ENCODE measurements at places on chromosomes 11 and 22.

DNA sequence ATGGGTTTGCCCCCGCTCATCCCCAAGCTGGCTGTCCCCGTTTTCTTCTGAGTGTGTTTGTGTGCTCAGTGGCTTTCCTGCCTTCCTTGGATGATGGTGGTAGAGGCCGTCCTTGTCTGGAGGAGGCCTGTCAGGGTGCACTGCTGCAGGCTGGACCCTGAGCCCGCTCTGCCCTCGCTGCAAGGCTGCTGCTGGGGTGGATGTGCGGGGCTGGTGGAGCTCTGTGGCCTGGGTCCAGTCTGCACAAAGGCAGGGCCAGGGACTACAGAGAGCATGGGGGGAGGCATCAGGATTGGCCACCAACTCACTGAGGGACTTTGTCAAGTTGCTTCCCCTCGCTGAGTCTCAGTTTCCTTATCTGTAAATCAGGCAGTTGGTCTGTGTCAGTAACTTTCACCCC, 275.0 kb downstream of the KIRREL3 start:
- no peak for DNase-seq

- no peak for DNase-seq
Observed at GRCh38 chr22:49574881-49575702, 252.6 kb downstream of the BRD1 start.

DNA sequence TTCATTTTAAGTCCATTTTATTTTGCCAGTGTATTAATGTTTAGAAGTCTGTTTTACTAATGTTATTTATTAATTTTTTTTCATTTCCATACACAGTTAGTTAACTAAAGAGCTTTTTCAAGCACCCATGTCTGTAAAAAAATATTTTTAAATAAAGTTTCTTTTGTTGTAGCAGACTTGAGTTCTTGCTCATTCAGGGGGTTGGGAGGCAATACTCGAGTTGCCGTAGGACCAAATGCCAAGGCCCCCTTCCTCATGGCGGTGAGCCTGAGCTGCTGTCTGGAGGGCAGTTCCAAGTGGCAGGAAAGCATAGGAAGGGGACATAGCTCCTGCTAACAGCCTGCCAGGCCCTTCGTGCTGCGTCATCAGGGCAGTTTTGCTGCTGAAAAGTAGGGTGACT, 9.0 kb downstream of the MCAM start:
- DNase-seq, result no peak

- no peak for DNase-seq
Observed at GRCh38 chr11:88100151-88100550, 75.1 kb downstream of the RAB38 start.

DNA sequence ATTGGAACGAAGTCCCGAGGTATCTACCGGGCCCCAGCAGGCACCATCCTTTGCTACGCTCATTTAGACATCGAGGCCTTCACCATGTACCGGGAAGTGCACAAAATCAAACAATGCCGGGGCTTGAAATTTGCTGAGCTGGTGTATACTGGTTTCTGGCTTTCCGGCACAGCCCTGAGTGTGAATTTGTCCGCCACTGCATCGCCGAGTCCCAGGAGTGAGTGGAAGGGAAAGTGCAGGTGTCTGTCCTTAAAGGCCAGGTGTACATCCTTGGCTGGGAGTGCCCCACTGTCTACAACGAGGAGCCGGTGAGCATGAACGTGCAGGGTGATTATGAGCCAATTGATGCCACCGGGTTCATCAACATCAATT, 158.8 kb upstream of the GUCY1A2 start:
- no peak for DNase-seq

- no peak for DNase-seq
Observed at GRCh38 chr11:1619449-1619848, 2.5 kb downstream of the KRTAP5-4 start.

DNA sequence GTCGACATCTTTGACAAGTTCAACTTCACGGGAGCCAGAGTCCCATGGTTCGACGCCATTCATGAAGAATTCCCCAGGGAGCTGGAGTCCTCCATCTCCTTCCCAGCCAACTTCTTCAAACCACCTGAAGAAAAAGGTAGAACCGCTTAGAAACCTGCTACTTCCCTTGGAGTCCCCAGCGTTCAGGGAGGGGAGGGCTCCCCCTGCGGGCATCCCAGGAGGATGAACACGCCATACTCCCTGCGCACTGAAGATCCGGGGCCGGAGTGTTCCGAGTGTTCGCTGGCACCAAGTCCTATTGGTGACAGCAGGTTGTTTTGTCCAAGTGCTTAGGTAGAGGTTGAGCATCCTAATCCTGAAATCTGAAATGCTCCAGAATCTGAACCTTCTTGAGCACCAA, 51.7 kb upstream of the PRODH start:
- DNase-seq, result no peak

DNA sequence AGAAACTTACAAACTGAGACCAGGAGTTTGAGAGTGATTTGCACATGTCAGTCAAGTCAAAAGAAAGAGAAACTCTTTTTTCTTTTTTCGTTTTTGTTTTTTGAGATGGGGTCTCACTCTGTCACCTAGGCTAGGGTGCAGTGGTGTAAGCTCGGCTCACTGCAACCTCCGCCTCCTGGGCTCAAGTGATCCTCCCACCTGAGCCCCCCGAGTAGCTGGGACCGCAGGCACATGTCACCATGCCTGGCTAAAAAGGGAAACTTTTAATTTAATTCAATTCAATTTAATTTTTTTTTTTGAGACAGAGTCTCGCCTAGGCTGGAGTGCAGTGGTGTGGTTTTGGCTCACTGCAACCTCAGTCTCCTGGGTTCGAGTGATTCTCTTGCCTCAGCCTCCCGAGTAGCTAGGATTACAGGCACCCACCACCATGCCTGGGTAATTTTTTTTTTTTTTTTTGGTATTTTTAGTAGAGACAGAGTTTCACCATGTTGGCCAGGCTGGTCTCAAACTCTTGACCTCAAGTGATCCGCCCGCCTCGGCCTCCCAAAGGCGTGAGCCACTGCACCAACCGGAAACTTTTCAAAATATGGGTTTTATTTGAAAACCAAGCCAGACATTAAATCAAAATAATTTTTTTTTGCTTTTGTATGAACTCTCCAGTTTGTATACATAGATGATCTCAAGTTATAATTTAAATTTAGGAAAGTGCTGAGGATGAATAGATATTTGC, 9.9 kb downstream of the UCP3 start:
- no peak for DNase-seq

DNA sequence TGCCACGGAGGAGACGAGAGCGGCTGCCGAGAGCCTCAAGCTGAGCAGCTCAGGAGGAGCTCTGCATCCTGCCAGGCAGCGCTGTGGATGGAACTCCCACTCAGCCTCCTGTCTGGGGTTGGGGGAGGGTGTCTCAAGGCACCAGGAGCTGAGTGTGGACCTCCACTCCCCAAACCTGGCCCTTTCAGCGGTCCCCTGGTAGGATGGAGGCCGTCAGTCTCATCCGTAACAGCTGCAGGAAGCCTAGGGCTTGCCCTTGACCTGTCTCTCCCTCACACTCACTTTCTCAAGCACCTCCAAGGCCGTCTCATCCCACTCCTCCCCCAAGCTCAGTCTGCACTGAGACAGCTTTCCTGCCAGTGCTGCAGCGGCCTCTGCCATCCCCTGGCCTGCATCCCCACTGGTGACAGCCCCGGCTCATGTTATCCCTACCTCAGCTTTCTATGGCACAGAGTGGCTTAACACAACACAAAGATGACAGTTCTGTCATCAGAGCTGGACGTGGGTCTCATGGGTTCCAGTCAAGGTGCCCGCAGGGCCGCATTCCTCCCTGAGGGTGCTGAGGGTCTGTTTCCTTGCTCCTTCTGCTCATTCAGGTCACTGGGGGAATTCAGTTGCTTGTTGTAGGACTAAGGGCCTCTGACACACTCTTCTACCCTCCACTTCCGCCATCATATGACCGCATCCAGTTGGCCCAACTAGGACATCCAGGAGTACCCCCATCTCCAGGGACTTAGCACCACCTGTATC, 341.9 kb upstream of the B3GAT1 start:
- DNase-seq, result no peak

DNA sequence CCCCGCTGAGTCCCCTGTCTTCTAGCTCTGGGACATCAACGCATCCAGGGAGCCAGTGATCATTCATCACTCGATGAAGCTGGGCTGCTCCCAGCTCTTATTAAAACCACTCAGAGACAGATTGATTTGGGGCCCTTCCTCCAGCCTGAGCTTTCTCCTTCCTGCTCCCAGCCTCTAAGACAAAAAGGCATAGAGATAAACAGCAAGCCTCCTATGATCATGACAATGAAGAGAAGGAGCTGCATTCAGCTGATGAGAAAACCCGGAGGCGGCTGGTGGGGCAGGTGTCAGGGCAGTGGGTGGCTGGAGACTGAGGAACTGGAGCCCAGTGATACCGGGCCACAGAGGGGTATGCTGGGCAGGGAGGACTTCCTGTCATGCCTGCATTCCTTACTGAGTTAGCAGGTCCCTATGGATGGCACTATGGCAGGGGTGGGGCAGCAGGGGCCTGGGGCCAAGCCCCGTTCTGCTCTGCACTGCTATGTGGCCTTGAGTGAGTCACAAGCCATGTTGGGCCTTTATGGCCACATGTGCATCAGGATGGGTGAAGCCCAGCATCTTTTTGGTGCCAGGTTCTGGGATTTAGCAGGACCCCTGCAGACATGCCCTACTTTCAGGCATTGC, 20.2 kb downstream of the PVALB start:
- no peak for DNase-seq

DNA sequence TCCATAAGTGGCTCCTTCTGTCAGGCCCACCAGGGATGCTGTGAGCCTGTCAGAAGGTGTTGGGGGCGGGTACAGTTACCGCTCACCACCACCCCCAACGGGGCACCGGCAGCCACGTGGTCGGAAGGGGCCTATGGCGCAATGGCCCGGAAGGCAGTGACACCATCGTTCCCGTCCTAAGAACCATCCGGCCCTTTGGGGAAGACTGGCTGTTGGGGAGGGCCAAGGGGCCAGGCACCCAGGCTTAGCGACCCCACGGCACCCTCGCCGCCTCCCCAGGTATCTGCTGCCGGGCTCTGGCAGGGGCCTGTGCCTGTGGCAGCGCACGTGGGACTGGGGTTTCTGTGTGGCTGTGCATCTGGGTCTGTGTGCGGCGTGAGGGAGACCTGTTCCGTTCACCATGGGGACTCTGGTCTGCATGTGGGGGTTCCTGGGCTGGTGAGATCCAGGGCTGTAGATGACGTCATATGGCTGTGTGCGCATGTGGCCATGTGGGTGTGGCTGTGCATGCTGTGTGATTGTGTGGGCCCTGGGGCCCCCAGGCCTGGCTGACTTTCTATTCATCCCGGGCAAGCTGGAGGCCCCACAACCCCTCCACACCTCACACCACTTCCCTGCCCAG, 717 bp downstream of the OSM start:
- peak; percentile 90 for DNase-seq

- no peak for DNase-seq
Observed at GRCh38 chr11:131977854-131978253, 607.4 kb downstream of the NTM start.

DNA sequence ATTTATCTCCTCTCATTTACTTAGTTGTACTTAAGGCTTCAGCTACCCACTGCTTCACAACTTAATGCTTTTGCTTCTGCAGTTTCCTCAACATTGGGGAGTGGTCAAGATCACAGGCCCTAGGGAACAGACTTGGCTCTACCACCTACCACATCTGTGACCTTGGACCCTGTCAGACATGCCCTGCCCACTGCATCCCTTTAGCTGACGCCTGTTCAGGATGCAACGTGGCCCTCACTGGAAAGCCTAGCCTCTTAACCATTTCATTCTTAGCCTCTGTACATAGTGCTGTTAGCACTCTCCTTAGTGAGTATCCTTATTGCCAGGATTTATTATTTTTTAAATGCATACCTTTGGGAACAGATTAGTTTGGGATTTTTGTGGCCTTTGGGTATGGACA, 34.4 kb downstream of the TNRC6B start:
- DNase-seq, result no peak

DNA sequence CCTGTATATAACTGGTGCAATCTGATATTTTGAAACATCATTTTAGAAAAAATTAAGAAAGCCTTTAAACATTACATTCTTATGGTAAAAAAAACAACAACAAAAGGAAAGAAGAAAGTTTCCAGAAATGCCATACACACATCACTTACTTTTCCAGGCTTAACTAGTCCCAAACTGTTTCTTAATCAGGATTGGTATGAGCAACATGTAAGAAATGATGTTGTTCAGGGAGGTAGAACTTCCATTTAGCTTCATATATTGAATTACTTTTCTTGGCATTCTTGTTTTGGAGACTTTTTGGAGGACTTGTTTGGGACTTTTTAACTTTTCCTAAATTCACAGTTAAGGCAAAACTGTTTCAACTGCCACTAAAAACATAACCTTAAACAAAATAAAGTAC, 791.5 kb downstream of the METTL15 start:
- DNase-seq, result no peak

DNA sequence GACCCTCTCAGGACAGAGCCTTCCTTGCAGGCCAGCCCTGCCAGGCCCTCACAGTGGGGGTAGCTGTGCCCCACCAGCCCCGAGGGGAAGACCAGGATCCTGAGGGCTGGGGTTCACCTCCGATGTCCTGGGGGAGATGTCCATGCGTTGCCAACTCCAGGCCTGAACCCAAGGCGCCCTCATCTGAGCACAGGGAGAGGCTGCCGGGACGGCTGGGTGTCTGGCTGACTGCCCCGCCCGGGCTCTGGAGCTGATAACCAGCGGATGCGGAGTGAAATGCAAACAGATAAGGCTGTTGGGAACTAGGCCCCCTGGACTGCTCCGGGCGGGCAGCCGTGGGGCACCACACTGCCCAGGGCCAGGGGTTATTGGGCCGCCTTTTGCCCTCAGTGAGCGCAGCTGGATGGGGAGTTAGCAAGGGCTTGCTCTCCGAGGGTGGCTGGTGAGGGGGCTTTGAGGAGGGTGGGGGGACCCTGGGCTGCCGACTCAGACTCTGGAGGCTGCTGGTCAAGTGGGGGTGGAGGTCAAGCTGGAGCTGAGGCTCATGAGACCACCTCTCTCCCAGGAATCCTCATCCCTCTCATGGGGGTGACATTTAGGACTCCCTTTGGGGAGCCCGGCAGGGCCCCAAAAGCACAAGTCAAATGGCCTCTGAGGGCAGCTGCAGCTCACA, 5.6 kb upstream of the MUC6 start:
- no peak for DNase-seq

GRCh38 chr11:1226226-1226985, 3.5 kb downstream of the MUC5B start:
- DNase-seq, result no peak

DNA sequence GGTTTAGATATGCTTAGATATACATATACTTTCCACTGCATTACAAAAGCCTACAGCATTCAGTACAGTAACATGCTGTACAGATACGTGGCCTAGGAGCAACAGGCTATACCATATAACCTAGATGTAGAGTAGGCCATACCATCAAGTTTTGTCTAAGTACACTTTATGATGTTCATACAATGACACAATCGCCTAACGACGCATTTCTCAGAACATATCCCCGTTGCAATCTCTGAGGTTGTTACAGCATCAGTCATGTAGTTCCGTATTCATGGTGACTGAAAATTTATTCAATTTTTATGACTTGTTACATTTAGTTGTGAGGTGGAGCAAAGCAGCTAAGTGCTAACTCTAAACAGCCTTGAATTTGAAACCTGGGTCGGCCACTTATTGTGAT, 6.7 kb downstream of the ZBTB44 start:
- no peak for DNase-seq

GRCh38 chr22:48177631-48178030, 1415.2 kb downstream of the TBC1D22A start:
- DNase-seq, result no peak

- DNase-seq, result no peak
Observed at GRCh38 chr11:31106326-31106725, 263.2 kb downstream of the DCDC1 start.
